Pulmonary artery endothelial cell (primary cell): ENCODE measurements at places on chromosomes 4 and X.
A peak's percentile ranks its signal among the peaks of the same experiment; 100 is the strongest.

DNA sequence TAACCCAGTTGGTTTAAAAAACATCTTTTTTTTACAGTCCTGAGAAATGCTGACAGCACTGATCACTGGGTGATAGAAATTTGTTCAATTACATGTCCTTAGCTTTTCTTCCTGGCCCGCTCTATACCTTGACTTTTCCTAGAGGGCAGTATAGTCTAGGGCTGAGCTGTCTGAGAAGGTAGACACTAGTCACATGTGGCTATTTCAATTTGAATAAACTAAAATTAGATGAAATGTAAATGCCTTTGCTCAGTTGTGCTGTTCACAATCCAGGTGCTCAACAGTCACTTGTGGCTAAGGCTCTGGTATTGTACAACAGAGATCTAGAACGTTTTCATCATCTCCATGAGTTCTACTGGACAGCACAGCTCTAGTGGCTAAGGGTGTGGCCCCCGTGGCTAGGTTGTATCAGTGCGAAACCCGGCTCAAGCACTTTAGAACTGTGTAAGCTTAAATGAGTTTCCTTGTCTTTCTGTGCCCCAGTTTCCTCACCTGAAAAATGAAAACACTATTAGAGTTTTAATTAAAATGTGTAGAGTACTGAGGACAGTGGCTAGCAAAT lies 111.6 kb upstream of the WDR17 start:
- no peak for DNase-seq

- DNase-seq, result no peak
Measured at GRCh38 chr4:74093981-74094623, 4.9 kb downstream of the CXCL2 start.

DNA sequence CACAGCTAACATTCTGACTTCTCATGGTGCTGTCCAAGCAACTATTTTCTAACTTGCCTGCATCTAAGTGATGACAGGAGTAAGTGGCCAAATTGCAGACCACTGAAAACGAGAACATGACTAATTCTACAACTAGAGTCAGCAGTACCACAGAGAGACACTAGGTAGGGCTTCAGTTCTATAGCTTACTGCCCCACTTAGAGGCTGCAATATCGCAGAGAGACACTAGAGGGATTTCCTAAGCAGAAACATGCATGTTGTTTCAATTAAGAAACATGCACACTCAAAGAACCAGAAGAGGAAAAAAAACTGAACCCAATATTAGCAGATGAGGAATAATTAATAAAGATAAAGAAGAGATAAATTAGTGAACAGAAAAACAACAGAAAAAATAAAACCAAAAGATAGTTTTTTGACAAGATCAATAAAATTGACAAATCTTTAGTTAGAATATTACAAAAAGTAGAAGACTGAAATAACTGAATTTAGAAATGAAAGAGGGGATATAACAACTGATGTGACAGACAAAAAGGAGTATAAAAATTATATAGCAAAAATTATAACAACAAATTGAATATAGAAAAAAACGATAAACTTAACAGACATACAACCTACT lies 100.8 kb downstream of the SPIN4 start:
- DNase-seq, result peak; percentile 51

DNA sequence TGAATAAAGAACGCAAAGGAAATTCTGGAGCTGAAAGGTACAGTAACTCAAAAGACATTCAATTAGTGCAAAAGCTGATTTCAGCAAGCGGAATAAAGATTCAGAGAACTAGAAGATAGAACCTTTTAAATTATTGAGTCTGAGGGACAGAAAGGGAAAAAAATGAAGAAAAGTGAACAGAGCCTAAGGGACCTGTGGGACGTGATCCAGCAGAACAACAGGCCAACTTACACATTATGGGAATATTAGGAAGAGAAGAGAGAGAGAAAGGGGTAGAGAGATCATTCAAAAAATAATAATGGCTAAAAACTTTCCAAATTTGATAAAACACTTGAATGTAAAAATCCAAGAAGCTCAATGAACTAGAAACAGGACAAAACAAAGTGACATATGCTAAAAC lies 17.5 kb upstream of the GPRASP2 start:
- DNase-seq, result no peak

DNA sequence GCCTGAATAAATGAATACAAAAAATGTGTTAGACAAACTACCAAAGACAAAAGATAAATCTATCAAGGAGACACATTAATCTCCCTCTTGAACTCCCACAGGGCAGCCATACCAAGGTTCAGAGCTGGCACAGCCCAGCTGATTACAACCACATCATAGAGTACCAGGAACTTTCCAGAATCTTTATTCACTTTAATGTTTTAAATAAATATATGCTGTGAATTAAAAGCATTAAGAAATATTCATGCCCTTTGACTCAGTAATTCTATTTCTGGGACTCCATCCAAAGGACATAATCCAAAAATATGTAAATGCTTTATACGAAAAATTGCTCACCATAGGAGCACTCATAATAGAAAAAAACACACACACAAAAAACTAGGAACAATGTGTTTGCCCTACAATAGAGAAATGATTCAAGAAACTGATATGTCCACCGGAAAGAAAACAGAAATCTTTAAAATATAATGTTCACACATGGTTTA lies 126.0 kb downstream of the LDB2 start:
- peak; percentile 49 for DNase-seq

DNA sequence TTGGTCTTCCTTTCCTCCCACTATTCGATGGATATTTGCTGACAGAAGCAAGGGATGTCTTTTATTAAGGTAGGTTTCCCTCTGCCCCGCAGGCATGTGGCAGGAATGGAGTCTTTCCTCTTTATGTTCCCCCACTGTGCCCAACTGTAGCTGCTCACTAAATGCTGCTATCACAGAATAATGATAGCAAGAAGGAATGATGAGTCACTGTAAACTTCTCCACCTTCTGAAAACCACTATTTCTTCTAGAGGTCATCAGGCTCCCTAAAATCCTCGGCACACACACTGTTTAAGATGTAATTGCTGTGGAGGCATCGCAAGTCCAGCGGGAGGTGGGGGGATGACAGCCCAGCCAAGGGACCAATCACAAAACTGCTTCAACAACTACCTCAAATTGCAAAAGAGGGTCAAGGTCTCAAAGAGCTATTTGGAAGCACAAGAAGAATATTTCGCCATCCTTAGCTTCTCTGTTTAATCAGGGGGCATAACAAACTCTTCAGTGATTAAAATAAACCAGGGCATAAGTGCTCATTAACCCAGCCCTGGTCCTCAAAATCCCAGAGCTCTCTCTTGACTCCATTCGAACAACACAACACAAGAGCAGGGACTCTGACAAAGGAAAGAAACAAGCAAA lies 13.9 kb downstream of the QDPR start:
- no peak for DNase-seq

- no peak for DNase-seq
Measured at GRCh38 chr4:74823194-74823593, 28.9 kb upstream of the BTC start.

GRCh38 chr4:107548211-107548905 lies 171.7 kb downstream of the PAPSS1 start:
- DNase-seq, result peak; percentile 73

GRCh38 chrX:68665502-68665901 lies 18.0 kb downstream of the STARD8 start:
- DNase-seq, result no peak

GRCh38 chrX:24561121-24561520 lies 86.0 kb downstream of the PCYT1B start:
- DNase-seq, result no peak

DNA sequence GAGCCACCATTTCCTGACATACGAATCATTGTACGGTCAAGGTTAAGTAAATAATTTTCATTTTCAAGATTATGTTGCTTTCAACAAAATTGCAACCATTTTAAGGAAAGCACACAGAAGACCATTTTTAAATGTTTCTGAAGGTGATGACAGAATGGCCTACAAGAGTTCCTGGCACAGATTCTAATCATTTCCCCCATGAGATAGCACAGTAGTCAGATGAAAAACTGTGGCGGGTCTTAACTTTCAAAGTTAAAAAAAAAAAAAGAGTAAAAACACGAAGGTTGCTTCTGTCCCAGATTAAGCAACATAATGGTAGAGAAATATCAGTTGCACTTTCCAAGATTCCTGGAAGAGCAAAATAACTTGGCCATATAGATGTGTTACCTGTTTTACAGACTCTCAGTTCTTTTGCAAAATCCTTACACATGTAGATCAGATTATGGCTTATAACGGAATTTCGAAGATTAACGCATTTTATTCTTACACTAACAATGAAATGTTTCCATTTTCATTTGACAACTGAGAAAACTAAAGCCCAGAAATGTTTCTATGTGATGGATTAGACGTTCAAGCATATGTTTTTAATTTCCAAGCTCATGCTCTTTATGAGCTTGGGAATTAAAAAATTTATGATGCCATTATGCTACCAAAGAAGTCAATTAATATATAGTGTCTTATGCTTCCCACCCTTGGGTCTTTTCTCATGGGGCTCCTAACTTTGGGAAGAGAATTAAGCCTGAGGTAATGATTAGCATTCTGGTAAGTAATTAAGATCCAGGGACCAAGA lies 335.1 kb upstream of the CLNK start:
- no peak for DNase-seq

DNA sequence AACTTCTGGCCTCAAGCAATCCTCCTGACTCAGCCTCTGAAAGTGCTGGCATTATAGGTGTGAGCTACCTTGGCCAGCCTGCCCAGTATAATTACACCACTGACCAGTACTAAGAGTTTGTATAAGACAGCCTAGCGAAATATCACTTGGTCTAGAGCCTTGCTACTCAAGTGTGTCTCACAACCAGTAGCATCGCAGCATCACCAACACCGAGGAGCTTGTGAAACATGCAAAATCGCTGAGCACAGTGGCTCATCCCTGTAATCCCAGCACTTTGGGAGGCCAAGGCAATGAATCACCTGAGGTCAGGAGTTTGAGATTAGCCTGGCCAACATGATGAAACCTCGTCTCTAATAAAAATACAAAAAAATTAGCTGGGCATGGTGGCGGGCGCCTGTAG lies 102.0 kb upstream of the GATB start:
- no peak for DNase-seq

DNA sequence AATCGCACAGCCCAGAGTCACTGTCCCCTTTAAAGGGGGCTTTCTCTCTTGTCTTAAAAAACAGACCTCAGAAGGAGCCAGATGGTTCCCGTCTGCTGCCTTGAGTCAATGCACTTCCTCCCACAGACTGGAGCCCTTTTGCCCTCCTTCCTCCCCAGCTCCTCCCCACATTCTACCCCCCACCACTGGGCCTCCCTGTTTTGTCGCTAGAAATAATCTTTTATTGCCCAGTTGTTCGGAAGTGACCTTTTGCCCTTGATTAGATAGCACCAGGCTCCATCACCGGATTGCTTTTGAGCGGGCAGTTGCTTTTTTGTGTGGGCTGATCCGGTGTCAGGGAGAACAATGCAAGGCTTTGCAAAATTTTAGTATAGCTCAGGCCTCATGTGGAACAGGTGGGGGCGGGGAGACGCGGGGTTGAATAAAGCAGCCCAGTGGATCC lies 47.7 kb downstream of the SPRY1 start:
- DNase-seq, result peak; percentile 60

DNA sequence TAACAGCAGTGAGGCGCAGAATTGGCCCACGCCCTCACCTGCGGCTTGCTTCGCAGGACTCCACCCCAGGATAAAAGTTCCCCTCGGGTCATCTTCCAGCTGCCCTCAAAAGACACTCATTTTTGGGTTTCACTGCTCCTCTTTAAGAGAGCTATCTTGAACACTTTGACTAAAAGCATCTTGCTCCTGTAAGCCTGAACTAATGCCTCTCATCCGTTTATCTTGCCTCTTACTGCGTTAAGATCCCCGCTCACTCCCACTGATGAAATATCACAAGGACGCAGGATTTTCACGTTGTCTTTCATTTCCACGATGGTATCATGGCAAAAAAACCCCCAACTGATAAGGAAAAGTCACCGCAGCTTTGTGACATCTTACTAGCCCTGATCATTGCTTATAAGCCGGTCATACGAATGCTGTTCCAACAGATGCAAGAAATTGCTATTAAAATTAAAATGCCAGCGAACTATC lies 591 bp upstream of the ACSL4 start:
- no peak for DNase-seq

DNA sequence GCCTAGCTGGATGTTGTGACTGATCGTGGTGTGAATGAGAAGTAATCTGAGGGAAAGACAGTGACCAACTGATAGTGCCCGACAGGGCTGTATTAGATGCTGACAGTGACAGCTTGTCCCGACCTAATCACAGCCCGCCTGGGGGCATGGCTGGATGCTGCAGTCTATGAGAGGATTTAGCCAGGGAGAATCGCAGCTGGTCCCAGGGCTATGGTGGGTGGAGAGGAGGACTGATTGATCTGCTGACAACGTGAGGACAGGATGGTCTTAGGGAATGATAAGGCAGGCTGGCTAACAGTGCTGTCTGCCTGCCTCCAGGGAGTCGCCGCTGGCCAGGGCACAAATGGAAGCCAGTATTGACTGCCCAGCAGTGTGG lies 621 bp upstream of the SUV39H1 start:
- no peak for DNase-seq

GRCh38 chrX:20452487-20452886 lies 185.8 kb upstream of the RPS6KA3 start:
- no peak for DNase-seq

DNA sequence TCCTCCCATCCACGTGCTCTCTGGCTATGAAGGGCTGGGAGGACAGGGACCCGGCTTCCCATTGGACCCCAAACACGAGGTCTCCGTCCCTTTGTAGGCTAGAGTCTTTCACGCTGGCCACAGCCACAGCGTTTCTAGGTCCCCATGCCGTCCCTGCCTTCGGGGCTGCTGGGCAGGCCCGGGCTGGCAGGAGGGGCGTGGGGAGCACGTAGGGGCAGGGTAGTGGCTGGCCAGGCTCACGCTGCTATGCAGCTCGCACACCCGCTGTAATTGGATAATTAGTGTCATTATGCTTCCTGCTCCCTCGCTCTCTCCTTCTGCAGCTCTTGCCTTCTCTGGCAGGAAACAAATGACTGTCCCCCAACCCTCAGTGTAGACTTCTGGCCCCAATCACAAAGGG lies 9.8 kb downstream of the ATP2B3 start:
- no peak for DNase-seq

GRCh38 chr4:143559757-143560147 lies 46.2 kb downstream of the SMARCA5 start:
- DNase-seq, result no peak

GRCh38 chr4:150395872-150396271 lies 186.1 kb upstream of the MAB21L2 start:
- no peak for DNase-seq

GRCh38 chr4:74117024-74117534 lies 18.1 kb upstream of the CXCL2 start:
- peak; percentile 99 for DNase-seq
